ENCODE measurements at places on chromosomes 2 and 18.

DNA sequence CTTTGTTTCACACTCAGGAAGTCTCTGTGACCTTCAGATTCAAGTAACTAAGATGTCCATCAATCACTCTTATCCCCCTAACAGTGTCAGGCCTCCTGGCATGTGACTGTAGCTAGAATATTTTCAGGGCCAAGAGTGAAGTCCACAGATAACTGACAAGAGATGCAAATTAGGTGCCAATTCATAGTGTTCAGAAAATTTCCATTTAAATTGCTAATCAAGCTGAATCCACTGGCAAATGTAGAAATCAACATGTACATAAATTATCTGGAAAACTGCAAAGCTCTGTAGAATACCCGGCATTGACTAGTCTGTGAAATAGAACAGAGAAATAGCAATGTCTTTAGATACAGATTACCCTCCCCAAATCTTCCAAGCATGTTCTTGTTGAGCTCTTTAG lies 38.6 kb upstream of the ARL4C start:
- no peak for DNase-seq

DNA sequence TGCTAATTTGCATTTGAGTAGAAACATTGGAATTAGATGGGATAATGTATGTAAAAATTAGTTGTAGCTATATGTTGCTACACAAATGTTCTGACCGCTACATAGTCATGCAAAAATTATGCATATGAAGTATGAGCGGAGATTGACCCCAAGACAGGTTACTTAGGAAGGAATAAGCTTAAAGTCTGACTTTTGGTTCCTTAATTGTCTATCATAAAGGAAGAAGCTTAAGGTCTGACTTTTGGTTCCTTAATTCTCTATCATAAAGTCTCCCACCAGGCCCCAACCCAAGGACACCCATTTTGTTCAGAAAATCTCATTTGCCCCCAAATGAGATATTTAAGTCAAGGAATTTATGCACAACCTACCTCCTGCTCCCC lies 106.5 kb downstream of the EVA1A start:
- DNase-seq: no peak

- no peak for DNase-seq
Observed at GRCh38 chr2:54416166-54416813, 39.8 kb upstream of the SPTBN1 start.

DNA sequence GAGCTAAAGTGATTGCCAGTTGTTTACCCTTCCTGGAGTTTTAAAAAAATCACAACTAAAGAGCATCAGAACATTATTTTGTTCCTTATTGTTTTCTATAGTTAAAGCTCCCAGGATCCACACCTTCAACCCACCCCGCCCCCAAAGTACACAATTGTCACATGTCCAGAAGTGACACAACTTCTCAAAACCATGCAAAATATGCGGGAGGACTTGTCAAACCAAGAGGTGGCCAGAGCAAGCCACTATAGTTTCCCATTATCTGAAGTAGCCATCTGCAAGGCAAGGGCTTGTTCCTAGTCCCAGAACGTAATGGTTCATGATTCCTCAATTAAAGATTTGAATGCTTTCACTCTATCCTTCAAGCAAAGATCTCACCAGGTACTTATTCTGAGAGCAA lies 9.9 kb upstream of the INO80C start:
- DNase-seq: no peak

DNA sequence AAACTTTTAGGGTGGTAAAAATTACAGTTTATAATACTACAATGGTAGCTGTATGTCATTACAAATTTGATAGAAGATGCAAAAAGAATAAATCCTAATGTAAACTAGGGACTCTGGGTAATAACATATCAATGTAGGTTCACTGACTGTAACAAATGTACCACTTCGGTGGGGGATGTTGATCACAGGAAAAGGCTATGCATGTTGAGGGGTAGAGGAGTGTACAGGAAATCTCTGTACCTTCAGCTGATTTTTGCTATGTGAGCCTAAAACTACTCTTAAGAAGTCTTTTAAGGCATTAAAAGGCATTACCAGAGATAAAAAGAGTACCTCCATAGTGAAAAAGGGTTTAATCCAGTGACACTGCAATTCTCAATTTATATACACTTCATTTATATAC lies 25.0 kb downstream of the TRIP12 start:
- DNase-seq: no peak

DNA sequence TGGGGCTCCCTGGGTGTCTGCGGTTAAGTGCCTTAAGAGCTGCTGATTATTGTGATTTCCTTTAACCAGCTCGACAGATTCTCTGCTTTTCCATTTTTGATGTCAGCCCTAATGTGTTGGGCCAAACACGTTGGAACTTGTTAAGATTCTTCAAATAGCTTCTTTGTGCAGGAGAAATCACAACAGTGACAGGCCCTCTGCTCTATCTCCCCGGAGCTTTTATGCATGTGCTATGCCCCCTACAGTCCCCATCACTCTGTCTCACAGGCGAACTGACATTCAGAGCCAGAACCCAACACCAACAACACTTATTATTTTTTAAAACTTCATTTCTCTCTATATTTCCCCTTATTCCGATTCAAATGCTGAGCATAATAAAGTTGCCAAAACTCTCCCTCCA lies 371.7 kb upstream of the CELF4 start:
- no peak for DNase-seq

DNA sequence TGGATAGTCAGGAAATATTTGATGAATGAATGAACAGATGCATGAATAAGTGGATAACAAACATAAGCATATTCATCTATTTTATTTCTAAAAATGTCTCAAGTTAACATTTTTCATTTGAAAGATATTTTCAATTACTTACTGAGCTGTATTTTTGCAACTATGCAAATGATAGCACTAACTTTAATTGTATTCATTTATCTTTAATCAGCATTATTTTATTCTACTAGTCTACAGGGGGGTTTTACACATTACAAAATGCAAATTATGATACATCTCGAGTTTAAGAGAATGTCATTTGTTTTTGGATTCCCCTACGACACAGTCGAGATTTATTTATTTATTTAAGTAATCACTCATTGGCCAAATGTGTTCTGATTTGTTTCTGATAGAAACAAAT lies 530.6 kb downstream of the ERBB4 start:
- DNase-seq: no peak

GRCh38 chr2:191041418-191042161 lies 27.6 kb upstream of the STAT1 start:
- no peak for DNase-seq
